ENCODE measurements at places on chromosomes 6 and 20.

DNA sequence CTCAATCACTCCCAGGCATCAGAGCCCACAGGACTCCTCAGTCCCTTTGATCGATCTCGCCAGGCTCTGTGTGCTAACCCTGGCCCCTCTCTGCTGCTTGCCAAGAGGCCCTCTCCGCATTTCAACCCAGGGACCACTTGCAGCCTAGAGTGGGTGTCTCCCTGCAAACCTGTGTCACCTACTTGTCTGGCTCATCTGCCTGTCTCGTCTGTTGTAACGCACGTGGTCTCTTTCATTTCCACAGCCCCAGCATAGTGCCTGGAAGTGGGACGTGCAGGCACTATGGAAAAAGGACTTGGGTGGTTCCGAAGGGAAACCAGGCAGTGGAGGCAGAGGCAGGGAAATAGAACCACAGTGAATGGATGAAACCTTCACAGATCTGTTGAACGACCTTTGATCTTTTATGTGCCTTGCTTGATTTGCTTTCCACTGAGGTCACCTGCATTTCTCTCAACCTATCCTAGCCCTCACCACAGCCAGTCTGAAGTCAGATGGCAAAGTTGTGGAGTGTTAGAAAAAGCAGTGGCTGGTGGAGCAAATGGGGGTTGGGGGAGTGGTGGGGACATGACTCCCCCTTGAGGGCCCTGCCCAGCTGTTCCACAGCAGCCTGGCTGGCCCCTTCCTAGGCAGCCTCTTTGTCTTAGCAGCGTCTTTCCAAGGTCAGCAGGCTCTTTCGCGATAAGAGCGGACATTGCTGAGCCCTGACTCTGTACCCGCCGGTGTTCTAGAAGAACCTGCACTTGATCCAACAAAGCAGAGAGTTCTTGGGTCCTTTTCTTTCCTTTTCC lies 55.8 kb upstream of the TAGAP start:
- DNase-seq: peak; percentile 26

DNA sequence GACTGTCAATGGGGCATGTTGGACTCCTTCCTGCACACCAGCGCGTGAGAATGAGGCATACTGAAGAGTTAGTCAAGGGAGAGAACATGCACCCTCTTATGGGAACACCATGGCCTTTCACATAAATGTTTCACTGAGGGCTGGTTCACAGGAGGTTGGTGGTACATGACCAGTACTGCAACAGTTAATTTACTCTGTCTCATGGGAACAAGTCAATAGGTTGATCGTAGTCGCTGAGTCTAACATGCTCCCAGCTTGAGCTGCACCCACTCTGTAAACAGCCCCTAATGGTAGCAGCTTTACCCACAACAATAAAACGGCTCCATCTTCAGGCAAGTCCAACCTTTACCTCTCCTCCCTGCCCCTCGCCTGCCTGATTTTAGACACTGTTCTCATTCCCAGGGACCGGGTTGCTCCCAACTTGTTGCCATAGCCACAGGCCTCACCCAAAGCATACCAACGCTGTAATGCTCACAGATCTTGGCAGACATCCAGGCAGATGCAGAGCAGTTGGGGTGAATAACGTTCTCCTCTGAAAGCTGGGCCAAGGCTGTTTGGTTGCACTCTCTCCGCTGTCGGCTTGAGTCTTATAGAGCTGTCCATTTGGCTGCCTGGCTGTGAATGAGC lies 111.3 kb downstream of the LY86 start:
- DNase-seq: no peak

GRCh38 chr6:131029626-131030297 lies 33.3 kb downstream of the EPB41L2 start:
- DNase-seq: no peak

DNA sequence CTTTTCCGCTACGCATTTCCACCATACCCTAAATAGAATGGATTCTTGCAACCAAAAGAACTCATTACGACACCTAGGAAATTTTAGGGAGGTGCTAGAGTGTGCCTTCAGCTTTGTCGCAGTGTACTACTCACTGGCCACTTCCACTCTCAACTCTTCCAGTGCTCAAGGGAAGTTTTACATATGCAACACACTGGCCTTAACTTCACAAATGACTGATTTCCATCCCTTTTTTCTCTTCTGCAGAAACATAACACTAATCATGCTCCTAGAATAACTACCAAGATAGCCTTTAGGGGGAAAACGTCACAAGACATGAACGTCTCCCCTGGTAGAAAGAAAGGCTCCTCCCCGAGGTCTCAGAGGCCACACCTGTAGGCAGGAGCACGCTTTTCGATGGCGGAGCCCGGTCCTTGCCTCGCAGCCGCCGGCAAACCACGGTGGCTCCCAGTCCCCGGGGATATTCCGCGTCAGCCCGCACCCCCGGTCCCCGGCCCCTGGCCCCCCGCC lies 584 bp downstream of the LYRM4 start:
- peak; percentile 78 for DNase-seq

GRCh38 chr20:37598100-37598543 lies 70.4 kb upstream of the BLCAP start:
- DNase-seq: no peak

DNA sequence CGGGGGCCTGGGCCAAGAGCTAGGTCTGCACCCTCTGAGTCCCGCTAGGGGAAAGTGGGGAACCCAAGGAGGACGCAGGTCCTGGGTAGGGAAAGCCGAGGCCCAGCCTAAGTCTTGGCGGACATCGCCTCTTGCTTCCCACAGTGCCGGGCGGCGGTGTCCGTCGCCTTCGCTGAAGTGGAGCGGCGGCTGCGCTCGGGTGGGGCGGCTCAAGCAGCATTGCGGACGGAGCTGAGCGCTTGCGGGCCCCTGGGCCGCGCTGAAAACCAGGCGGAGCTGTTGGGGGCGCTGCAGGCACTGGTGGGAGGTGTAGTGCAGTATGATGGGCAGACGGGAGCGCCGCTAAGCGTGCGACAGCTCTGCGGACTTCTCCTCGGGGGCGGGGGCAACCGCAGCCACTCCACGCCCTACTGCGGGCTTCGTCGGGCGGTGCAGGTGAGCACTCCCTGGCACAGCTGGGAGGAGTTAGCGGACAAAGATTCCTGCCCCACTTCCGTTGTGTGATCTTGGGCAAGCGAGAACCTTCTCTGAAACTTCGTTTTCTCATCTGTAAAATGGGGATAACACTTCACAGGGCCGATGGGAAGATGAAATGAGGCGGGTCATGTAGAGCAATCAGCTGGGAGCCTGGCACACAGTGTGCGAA lies 4.2 kb downstream of the PRSS16 start:
- DNase-seq: peak; percentile 53

GRCh38 chr6:111662072-111662793 lies 56.6 kb upstream of the TRAF3IP2 start:
- no peak for DNase-seq

- no peak for DNase-seq
Measured at GRCh38 chr6:166936079-166936787, 20.1 kb downstream of the RNASET2 start.

DNA sequence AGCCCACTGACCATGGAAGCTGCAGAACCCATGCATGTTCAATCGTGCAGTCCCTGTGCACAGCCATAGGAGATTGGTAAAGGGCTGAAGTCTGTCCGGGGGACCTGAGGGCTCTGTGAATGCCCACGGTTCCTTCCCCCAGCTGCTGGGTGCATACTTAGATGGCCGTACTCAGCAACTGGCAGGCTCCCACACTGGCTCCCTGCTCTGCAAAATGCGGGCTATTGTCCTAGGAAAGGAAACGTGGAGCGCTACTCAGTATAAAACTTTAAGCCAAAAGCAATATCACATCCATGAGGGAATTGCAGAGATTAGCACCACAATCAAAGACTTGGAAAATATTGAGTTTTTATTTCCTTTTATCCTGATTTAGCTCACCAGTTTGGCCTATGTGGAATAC lies 202.0 kb downstream of the WDR27 start:
- no peak for DNase-seq

DNA sequence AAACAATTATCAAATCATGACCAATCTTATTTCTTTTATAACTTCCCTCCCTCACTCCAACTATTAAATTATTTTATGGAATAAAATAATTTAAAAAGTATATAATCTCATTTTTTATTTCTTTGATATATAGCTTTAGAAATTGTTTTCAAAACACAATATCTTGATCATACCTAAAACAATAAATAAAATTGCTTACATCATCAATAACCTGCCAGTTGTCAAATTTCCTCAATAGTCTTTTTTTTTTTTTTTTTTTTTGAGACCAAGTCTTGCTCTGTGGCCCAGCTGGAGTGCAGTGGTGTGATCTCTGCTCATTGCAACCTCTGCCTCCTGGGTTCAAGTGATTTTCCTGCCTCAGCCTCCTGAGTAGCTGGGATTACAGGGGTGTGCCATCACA lies 60.1 kb upstream of the ELOVL5 start:
- DNase-seq: no peak

DNA sequence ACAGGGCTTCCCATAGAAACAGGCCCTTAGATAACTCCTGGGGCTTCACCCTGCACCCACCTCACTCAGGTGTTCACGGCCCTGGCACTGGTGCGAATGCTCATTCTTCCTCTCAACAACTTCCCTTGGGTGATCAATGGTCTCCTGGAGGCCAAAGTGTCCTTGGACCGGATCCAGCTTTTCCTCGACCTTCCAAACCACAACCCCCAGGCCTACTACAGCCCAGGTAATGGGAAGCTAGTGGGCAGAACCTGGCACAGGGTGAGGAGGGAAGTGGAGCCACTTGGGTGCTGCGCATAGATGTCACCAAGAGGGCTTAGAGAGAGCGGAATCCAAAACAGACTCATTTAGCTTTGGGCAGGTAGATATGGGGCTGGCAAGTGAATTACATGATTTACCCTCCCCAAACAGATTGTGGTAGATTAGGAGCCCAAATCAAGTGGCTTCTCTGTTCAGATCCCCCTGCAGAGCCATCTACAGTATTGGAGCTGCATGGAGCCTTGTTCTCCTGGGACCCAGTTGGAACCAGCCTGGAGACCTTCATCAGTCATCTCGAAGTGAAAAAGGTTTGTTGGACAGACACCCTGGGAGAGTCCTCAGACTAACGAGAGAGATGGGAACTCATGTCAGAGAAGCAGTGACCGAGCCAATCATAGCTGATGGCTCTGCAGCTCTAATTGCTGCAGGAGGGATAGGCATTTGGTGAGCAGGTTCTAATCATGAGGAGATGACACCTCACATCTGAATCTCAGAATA lies 8.5 kb downstream of the ABCC10 start:
- no peak for DNase-seq

DNA sequence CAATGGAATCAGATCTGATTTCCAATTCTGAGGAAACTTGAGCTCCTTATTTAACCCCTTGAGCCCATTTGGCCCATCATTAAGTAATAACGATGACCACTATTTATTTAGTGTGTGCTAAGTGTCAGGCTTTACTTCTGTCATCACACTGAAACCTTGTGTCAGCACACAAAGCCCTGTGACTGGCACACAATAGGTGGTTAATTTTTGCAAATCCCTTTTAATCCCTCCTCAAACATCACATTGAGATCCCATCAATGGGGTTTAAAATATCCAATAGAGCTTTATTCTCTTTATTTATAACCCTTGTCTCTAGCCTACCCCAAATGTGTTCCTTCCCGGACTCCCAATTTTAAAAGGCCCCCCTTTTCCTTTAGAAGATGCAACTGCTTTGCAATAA lies 656.8 kb upstream of the CHD6 start:
- no peak for DNase-seq

GRCh38 chr6:166697113-166697512 lies 70.1 kb upstream of the RPS6KA2 start:
- no peak for DNase-seq

- peak; percentile 5 for DNase-seq
Measured at GRCh38 chr6:113447088-113447831, 409.9 kb upstream of the MARCKS start.

- DNase-seq: no peak
Measured at GRCh38 chr20:63345328-63346100, 15.6 kb downstream of the CHRNA4 start.

- no peak for DNase-seq
Measured at GRCh38 chr20:31496761-31497295, 17.4 kb upstream of the HM13 start.

GRCh38 chr6:131024565-131024964 lies 38.5 kb downstream of the EPB41L2 start:
- no peak for DNase-seq

DNA sequence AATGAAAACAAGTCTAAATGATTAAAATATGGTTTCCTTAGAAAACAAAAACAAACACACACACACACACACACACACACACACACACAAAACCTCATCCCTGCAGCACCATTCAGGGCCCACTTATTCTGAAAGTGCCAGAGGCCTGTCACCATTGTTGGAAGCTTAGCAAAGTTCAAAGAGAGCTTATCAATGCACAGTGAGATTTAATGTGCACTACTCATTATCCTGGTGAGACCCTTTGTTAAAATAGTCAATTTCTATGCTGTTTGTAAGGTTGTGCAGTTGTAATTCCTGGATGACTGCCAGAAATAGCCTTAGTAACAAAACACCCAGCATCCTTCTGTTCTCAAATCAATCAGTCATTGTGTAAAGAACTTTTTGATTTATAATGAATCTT lies 482.9 kb downstream of the GRIK2 start:
- DNase-seq: no peak

- no peak for DNase-seq
Measured at GRCh38 chr6:122717350-122717749, 62.2 kb upstream of the FABP7 start.

GRCh38 chr6:146153040-146153758 lies 124.3 kb downstream of the GRM1 start:
- no peak for DNase-seq

GRCh38 chr20:44701858-44702256 lies 13.3 kb upstream of the CCN5 start:
- no peak for DNase-seq

GRCh38 chr6:44652547-44652946 lies 265.0 kb downstream of the CDC5L start:
- no peak for DNase-seq

DNA sequence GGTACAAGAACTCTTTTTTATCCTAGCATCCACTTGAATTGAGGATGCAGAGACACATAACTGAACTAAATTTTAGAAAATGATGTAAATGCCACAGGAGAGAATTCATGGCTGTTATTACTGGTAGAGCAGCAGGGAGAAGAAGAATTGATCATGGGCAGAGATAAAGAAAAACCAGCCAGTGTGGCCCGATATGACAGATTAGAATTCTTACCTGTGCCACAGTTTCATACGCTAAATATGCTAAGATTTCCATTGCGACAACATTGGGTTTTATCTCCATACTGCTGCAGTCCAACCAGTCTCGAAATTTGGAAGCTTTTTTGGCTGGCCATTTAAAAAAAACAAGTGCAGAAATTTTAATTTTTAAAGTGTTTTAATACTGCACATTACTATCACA lies 373.8 kb upstream of the RUNX2 start:
- DNase-seq: no peak

GRCh38 chr6:64034910-64035655 lies 399.5 kb downstream of the PHF3 start:
- no peak for DNase-seq

- DNase-seq: no peak
Measured at GRCh38 chr6:167719920-167720319, 106.8 kb upstream of the AFDN start.
